Fibroblast of the conjunctiva (primary cell): ENCODE measurements at places on chromosomes 5 and 9.

- DNase-seq = peak; percentile 3
Measured at GRCh38 chr5:66415208-66415607, 181.0 kb upstream of the MAST4 start.

- no peak for DNase-seq
Measured at GRCh38 chr9:12666813-12667212, 26.4 kb upstream of the TYRP1 start.

- DNase-seq = no peak
Measured at GRCh38 chr9:99732715-99733114, 89.0 kb upstream of the NR4A3 start.

DNA sequence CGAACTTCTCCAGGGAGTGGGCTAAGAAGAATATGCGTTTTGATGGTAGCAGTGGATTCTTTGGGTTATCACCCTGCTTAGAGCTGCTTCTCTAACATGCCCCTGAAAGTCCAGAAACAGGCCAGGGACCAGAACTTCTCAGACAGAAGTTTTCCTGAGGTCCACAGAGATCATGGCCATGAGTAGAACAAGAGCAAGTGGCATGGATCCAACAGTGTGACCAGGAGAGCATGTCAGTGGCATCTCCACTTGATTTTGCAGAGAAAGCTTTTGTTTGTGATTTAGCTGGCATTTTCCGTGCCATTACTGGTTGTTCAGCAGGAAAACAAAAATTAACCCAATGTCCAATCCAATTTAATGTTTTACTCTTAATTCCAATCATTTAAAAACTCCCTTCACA, 298.5 kb upstream of the CD180 start:
- DNase-seq = no peak

DNA sequence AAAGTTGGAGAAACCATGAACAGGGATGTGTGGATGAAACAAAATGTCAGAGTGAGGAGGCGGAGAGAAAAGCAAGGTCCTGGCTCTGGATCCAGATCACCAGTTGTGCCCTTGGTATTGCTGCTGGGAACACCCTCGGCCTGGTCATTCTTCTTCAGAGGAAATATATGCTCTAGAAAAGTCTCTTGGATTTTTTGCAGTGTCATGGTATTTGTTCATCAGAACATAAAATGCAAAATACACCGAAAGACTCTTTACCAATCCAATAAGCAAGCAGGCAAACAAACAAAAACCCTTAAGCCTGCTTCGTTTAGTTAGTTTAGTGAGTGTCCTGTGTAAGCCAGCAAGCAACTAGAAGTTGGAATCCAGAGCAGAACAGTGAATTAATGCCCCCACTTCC, 88.7 kb upstream of the CDH6 start:
- DNase-seq = no peak

- peak; percentile 95 for DNase-seq
Measured at GRCh38 chr5:8829323-8830029, 716.4 kb downstream of the SEMA5A start.

DNA sequence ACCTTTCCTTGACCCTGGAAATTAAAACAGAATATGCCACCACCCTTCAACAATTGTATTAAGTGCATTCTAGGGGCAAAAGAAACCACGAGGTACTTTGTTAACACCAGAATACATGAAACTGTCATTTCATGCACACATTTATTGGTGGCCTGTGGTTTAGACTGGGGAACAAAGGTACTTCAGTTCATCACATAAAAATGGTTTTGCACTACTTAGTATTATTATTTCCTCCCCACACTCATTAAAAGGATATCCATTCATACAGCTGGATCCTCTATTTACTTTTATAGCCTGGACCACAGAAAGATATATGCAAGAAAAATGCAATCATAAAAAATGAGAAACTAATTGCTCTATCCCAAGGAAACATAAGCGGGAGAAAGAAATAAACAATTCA, 230.9 kb downstream of the EFNA5 start:
- no peak for DNase-seq

GRCh38 chr9:121160025-121160424, 41.6 kb downstream of the RAB14 start:
- DNase-seq = no peak

DNA sequence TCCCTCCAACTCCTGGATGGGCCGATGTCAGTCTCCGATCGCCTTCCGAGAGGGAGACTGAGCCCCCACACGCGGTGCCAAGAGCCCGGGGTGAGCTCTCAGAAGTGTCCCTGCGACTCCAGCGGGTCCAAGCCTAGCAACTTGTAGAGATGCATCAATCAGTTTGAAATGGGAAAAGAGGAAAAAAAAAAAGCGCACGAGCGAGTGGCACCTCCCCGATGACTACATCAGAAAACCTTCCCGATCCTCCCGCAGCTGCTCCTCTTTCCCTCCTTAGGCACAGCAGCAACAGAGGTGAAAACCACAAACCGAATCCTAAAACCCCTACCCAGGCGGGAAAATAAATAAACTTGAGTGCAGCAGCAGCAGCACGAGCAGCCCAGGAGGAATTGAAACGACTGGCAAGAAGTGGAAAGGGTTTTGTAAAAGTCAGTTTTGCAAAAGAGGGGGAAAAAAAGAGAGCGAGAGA, 1.0 kb upstream of the EFNA5 start:
- no peak for DNase-seq

- no peak for DNase-seq
Measured at GRCh38 chr5:41925555-41925951, 472 bp downstream of the FBXO4 start.

GRCh38 chr5:68217528-68217927, 2.0 kb downstream of the PIK3R1 start:
- no peak for DNase-seq

DNA sequence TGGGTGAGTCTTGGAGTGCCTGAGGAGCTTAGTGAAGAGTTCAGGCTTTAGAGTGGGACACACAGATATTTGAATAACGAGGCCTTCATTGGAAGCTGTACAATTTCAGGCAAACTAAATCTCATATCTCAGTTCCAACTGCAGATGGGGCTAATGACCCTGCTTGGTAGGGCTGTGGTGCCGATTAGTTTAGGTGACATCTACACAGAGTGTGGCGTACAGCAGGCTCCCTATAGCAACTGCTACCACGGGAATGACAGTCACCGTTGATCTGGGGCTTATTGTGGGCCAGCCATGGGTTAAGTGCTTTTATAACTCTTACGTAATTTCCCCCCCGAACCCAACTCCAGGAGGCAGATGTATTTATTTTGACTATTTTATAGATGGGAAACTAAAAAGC, 70.8 kb downstream of the FAT2 start:
- DNase-seq = no peak

DNA sequence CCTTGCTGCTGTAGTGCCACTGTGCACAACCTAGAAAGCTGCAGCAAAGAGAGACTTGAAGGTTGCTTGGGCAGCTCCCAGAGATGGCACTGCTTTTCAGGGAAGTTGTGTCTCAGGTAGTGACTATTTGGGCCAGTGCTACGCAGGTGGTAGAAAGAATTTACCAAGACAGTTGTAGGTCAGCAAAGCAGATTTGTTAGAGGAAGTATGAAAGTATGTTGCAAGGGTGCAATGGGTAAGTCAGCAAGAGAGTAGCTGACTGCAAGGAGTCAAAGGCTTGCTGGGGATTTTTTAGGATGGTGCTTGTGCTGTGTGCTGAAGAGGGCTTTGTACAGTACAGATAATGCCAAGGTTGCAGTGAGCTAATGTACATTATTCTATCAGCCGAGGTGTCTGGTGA, 33.5 kb upstream of the SPARC start:
- DNase-seq = no peak

GRCh38 chr5:132525299-132525724, 18.0 kb downstream of the IL5 start:
- DNase-seq = no peak

DNA sequence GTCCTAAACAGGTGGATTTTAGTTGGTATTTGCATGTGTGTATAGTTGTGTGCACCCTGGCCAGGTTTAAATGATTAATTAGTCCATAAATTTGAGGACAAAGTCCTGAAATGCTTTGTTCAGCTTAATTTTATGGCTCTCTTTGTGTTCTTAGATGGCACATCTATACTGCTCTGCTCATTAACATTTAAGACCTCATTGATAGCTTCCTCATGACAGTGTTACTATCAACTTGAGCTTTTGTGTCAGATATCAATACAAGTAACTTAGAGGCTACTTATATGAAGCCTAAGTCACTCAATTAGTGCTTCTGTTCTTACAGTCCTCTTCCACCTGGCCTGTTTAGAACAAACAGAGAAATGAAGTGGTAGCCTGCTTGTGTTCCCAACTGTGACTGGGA, 240.9 kb downstream of the TRPM3 start:
- no peak for DNase-seq

DNA sequence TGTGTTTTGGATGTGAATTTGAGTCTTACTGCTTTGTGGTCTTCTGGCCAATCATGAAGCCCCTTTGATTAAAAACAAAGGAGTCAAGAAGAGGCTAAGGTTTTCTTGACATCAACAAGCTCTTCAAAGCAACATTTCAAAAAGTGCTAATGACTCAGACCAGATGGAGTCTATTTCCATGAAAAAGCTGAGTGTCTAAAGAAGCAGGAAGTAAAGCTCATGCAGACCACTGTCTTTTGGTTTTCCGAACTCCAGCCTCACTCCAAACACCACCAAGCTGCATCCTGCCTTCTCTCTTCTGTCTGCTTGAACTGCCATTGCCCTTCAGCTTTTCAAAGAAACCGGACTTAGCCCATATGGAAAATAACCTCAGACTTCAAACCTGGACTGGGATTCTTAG, 115.2 kb downstream of the PRDM6 start:
- DNase-seq = no peak

DNA sequence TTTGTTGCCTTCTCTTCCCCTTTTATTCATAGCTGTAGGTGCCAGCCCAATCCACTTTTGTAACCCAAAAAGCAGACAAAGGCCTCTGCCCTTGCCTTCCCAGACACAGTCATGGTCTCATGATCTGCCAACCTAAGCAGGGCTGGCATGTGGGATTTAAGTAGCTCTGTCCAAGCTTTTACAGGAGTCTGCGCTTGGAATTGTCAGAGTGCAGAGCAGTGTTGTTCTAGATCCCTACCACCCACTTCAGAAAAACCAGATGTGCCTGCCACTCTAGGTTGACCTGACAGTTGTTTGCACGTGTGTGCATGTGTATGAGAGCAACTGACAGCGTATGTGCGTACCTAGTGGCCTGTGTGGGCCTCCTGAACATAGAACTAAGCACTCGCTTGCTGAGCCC, 87.8 kb upstream of the SPRY4 start:
- no peak for DNase-seq

DNA sequence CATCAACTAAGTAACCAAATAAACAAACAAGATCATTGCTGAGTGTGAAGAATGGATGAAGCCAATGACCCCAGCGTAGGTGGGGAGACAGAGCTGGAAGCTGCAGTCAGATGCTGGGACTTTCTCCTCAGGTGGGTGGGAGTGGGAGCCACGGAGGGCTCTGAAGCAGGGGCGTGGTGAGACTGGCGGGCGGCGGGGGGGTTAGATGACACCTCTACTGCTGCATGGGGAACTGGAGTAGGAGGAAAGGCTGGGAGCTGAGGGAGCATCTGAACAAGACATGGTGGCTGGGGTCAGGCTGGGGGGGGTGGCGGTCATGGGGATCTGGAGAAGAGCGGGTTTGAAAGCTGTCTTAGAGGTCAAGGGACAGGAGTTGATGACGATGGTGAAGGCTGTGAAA, 193.8 kb downstream of the C9orf50 start:
- no peak for DNase-seq

DNA sequence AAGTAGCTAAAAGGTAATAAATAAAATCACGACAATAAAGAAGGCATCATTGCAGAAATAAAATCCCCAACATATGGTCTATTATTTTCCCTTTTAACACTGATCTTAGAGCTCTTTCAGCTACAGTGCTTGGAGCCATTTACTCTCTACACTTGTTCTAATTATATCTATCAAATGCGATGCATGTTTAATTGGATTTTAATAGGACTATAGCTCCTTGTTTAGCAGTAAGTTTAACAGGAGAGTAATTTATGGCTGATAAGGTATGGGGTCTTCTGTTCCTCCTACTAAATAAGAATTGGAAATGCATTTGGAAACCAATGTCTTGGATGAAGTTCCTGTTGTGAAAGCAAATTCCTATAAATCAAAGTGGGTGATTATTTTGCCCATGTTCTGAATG, 304.2 kb upstream of the PTPRD start:
- DNase-seq = no peak

GRCh38 chr5:52909192-52909591, 80.0 kb upstream of the ITGA2 start:
- DNase-seq = no peak

DNA sequence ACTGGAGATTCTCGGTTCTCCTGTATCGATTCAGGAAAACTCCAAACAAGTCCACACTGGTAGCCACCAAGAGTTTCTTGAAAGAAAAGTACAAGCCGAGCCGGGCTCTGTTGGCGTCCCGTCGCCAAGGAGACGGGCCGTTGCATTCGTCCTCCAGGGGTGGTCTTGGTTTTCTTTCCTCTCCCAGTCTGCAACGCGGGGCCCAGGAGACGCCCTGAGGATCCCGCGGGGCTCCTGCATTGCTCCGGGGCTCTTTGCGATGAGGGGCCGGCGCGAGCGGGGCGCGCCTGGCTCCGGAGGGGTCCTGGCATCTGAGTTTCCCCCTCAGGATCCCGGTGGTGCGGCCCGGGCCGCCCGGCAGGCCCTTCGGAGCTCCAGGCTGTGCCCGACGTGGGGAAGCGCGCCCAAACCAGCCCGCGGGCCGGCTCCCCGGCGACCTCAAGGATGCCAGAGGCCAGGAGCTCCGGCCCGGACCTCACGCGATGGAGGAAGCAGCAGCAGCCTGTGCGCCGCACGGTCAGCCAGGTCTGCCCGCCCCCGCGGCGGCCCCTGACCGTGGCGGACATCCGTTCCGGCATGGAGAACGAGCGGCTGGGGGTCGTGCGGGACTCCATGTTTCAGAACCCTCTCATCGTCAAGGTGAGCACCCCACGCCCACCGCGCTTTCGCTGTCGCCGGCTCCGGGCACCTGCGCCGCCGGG, at the start of gene CFAP77:
CFAP77 (plus strand) TSS at position 384 of the 701 bp plus-strand sequence; CDS start at position 445, 61 bp downstream.
- DNase-seq = no peak

DNA sequence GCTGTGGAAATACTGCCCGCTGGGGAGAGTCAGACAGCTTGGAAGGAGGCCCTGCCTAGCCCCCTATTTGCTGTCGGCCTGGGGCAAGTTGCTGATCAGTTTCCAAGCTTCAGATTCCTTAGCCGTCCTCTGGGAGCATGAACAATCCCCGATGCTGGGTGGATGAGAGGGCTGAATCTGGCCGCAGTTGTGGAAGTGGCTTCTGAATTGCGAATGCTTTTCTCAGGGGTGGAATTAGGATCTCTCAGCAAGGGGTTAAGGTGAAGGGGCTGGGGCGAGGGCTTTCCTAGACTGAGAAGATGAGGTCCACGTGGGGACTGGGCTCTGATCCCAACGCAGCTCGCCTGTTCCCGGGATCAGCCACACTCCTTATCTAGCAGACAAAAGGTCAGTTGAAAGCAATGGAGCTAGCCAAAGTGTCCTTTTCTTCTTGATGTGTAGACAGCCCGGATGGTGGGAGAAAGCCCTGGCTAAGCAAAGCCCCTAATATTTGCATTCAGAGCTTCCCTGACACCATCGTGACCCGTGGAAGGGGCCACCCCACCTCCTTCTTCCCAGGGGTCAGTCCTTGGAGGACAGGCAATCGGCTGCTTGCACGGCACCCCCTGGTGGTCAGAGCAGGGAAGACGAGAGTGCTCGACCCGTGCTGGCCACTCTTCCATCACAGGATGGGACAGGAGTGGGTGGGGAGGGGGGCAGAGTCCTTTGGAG, 54.9 kb downstream of the COL15A1 start:
- peak; percentile 80 for DNase-seq
